ENCODE measurements at places on chromosomes 3 and 15.

DNA sequence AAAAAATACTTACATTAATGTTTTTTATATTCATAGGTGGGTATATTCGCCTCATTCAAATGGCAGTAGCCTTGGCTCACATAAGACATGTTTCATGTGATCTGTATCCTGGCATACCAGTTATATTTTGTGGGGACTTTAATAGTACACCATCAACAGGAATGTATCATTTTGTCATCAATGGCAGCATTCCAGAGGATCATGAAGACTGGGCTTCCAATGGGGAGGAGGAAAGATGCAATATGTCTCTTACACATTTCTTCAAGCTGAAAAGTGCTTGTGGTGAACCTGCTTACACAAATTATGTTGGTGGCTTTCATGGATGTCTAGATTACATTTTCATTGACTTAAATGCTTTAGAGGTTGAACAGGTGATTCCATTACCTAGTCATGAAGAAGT, 3.5 kb downstream of the PDE12 start:
- no peak for DNase-seq

DNA sequence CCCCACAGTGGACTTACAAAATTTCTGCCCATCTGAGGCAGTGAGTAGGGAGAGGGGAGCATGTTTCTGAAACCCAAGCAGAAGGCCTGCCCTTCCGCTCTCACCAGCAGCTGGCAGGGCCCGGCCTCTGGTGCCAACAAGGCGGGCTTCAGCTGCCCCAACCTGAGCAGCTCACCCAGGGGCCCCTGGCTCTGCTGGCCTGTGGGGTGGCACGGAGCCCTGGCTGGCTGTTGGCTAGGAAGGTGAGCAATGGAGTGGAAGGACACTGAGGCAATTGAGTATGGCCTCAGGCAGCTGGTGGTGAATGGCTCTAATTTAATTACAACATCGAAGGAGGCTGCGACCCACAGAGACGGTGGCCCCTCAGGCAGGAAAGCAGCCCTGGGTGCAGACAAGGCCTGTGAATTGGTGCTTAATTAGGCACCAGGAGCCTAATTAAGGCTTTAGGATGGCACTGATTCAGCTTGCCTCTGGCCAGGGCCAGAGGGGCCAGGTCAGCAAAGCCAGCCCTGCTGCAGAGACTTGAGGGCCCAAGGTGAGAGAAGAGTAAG, 60.9 kb downstream of the ST8SIA2 start:
- no peak for DNase-seq

GRCh38 chr15:78047761-78048627, 29.5 kb downstream of the TBC1D2B start:
- no peak for DNase-seq

- no peak for DNase-seq
Observed at GRCh38 chr3:156781310-156782230, 44.6 kb upstream of the LEKR1 start.

DNA sequence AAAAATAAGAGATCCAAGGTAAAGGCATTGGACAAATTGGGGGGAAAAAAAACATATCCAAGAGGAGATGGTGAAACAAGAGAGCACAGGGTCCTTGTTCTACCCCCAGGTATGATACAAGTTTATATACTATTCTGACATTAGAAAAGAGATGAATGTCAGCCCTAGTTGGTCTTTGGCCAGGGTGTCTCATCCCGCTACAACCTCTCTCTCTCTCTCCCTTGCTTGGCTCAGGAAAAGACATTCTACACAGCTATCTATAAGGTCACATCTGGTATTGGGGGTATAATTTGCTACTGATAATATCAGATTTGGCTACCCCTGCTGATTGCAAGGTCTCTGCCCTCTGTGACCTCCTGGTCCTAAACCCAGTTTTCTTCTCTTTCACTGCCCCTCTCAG, 117.2 kb downstream of the GOLIM4 start:
- no peak for DNase-seq

GRCh38 chr3:186251948-186252619, 110.0 kb downstream of the DGKG start:
- no peak for DNase-seq

DNA sequence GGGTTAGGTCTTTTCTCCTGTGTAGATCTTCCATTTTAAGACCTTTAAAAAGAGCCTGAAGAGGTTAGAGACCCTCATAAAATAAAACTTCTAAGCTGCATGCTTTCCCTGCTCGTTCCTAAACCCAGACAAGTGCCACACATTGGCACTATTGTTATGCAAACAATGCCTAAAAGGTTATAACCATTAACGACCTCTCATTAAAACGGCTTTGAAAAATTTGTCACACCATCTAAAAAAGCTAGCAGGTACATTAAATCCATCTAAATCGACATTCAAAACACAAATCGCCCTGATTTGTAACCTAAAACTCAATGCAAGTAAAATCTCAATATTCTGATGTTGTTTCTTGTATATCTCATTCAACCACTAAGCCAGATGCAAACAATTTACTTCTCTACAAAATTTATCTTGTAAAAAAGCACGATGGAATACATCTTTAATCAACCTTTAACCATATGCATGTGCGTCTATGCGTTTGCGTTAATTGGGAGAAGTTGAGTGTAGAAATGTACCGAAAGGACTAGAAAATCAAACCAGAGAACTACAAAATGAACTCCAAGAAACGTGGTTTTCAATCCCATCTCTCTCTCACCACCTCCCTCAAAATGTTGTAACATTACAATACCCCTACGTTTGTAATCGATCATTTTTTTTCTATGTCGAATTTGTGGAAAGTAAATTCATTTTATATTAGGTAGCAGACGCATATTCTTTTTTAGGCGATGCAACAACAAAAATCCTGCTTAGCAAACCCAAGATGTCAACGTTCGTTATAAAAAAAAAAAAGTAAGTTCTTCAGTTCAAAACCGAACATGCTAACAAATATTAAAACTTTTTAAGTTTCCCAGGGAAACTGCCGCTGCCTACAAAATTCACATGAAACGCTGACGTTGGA, 1.2 kb downstream of the ALDH1A2 start:
- DNase-seq = no peak

DNA sequence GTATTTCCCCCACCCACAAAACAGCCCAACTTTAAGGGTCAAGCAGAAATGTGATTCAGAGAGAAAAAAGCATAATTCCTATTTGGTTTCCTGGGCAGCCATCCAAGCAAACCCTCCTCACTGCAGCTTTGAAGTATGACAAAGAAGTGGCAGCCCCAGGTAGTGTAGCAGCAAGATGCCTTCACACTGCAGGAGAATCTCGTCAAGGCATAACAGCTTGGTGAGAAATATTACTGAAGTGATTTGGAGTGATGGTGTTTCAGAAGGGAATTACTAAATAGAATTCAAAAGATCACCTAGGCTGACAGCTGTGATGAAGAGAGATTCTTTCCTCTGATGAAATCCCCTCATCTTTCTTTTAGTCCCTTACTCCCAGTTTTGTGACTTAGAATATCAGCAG, 173.9 kb downstream of the PYDC2 start:
- DNase-seq = no peak

DNA sequence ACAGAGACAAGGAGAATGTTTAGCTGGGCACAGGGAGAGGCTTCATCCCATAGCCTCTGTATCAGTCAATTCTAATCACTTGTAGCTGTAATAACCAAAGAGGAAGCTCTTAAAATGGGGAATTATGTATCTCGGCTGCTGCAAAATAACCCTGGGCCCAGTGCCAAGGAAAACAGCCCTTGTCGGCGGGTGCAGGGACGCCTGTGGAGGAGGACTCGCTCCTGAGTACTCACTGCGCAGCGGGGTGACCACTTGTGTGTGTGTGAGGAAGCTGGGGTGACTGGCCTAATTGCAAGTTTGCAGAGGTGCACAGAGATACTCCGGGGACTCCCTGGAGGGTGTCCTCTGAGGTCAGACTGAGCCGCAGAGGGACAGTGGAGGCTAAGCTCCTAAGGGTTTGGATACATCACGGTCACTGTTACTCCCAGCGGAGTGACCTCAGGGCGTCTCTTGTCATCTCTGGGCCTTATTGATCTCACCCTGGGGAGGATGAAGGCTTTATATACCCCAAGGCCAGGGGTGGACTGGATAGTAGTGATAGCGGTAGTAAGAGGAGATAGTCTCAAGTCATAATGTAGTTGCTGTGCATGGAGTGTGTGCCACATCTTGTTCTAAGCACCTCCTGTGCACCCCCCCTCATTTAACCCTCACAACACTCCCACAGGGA, 37.2 kb downstream of the SLC6A6 start:
- no peak for DNase-seq

DNA sequence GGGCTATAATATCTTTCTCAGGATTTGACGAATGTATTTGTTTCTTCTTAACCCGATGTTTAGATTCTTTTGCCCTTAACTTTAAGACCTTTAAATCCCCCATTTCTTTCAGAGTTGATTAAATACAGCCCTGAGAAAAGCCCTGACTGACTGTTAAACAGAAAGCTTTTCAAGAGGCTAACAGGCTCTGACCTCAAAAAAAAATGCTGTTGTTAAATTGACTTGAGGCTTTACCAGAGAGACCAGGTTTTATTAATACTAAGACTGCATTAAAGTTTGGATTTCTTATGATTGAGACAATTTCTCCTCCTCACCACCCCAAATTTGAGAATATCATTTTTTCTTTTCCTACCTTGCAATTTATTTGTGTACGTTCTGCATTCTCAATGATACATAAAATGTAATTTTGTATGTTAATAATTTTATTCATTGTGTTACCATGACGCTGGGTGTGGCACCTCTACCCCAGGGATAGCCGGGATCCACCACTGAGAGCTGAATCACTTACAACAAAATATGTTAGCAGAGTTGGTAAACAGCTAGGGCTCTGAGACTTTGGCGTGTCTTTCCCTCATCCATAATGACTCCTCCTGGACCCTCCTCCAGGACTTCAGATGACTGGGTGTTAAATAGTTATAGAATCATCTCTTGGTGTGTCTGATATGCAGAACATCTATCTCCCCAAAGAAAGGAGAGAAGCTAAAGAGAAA, 753.5 kb downstream of the NAALADL2 start:
- DNase-seq = no peak

DNA sequence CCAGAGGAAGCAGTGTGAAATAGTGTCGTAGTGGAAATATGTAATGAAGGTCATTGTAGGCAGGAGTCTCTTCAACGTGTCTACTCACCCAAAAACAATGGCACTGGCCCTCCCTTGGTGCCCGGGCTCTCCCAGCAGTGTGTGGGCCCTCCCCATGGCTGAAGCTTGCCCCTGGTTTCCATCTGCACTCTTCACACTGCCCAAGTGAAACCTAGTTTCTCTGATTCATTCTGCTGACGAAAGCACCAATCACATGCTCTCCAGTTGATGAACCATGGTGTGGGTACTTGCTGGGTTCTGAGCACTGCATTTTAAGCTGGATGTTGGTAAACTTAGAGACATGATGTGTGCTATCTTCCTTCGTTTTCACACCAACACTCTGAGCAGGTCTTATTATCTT, 61.0 kb upstream of the AGBL1 start:
- no peak for DNase-seq

DNA sequence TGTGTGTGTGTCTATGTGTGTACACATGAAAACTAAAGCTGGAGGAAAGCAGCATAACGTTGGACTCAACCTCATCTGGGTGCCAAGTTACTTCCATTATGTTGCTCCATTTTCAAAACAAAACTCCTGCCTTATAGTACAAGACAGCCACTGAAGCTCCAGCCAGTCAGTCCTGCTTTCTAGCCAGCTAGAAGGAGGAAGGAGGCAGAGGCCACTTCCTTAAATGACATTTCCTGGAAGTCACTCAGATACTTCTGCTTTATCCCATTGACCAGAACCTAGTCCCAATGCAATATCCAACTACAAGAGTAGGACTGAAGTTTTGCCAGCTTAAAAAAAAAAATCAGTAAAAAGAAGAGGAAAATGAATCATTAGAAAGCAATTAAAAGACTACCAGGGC, 31.7 kb downstream of the CADPS start:
- DNase-seq = no peak

- DNase-seq = peak; percentile 35
Observed at GRCh38 chr15:78264304-78265136, at the start of gene DNAJA4. Gene DNAJA4 (plus strand): TSS chr15:78264562. CDS start chr15:78264764, 202 bp downstream.

DNA sequence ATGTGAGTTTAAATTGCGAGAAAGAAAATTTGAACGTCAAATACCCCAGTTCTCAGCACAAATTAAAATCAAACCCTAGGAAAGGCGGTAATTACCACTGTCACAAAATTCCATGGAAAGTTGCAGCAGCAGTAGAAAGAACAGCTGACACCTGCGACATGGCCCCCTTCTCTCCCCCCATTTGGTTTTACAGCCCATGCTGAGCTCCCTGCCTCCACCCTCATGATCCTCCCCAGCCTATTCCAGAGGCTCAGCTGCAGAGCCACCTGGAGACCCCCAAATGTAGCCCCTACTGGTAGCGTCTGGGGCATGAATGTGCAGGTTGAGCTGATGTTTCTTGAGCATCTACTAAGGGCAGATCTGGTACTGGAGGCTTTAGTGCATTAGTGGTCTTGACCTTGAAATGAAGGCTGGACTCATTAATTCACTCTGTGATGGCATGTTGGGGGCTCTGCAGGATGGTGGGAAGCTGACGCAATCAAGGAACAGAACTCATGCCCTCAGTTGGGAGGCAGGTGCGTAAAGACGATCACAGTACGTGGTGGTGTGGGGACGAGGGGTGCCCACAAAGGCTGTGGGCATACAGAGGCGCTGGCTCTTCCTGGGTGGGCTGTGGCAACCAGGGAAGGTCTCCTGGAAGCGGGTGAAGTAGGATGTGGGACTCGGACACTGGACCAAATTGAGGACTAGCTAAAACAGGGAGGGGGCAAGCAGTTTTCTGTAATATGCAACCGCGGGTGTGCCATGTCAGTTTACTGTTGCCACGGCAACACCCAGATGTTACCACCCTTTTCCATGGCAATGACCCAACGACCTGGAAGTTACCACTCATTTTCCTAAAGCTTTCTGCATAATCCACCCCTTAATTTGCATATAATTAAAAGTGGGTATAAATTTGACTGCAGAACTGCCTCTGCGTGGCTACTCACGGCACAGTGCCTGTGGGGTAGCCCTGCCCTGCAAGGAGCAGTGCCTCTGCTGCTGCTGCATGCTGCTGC, 39.8 kb downstream of the PRKCD start:
- DNase-seq = no peak

- DNase-seq = no peak
Observed at GRCh38 chr15:22253676-22254408, 173.5 kb downstream of the OR4M2 start.

DNA sequence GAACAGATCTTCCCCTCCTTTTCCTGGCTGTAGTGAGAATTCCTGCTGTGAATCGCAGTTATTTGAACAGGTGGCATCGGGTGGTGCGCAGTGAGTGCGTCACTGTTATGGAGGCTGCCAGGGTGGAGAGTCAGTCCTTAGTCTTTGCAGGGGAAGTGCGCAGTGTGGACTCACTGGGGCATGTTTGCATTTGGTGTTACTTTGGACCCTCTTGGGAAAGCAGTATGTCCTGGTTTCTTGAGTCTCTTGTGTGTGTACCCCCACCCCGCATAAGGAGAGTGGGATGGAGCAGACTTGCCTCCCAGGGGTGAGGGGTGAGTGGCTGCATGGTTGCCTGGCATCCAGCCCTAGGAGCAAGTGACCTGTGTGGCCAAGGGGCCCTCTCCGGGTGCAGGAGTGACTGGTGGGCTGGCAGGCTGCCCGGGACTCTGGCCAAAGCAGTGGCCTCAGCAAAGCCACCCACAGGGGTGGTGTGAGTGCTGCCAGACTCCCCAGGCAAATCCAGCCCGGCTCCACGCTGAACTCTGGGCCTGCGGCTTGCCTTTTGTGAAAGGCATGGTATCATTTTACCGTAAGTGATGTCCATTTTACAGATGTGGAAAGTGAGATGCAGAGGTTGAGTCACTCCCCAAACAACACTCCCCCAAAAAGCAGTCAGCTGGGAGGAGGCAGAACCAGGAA, 46.4 kb downstream of the DNASE1L3 start:
- DNase-seq = no peak

- DNase-seq = no peak
Observed at GRCh38 chr3:48222616-48223513, at the start of gene CAMP. Gene CAMP (plus strand): TSS chr3:48223495. CDS start chr3:48223512, 17 bp downstream.
